ENCODE measurements at places on chromosomes 3 and 15.
A peak's percentile ranks its signal among the peaks of the same experiment; 100 is the strongest.

GRCh38 chr3:60176614-60177013 is 1074.6 kb downstream of the FHIT start:
- no peak for DNase-seq

DNA sequence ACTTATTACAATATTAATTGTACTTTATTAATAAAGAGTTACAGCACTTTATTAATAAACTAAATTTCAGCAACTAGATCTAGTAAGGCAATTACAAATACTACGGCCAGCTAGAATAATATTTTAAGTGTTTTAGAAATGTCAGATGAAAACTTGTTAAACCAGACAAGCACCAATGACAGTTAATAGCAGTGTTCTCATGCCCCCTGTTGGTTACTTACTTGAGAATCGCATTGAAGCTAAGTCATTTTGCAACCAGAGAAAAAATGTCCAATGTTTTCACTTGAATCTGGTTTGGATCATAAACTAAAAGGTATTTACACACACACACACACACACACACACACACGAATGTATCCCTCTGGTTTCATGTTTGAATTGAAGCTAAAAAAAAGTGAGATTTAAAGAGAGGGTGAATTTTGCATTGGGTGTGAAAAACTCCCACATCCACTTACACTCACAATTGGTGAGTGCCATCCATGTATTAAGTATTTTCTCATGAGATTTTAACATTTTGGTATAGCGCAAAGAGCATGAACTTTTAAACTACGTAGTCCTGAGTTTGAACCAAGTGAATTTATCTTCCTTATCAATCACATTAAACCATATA is 347.7 kb downstream of the ZBBX start:
- DNase-seq, result no peak

DNA sequence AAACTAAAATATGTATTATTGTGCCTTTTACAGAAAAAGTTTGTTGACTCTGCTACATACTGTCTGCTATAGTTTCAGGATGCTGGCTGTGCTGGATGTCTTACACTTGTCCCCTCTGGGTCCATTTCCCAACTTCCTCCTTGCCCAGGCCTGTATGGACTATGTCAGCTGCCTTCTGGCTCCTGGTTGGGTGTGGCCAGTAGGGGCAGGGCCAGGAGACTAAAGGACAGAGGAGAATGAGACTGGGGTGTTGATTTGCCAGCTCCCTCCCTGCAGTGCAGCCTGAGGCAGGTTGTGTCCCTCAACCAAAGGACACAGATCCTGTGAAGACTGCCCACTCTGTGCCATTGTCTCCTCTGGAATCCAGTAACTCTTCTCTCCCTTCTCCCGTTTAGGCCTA is 90.6 kb upstream of the UBE2E2 start:
- peak; percentile 58 for DNase-seq

GRCh38 chr3:134636406-134636805 is 14.4 kb downstream of the KY start:
- DNase-seq, result peak; percentile 38

DNA sequence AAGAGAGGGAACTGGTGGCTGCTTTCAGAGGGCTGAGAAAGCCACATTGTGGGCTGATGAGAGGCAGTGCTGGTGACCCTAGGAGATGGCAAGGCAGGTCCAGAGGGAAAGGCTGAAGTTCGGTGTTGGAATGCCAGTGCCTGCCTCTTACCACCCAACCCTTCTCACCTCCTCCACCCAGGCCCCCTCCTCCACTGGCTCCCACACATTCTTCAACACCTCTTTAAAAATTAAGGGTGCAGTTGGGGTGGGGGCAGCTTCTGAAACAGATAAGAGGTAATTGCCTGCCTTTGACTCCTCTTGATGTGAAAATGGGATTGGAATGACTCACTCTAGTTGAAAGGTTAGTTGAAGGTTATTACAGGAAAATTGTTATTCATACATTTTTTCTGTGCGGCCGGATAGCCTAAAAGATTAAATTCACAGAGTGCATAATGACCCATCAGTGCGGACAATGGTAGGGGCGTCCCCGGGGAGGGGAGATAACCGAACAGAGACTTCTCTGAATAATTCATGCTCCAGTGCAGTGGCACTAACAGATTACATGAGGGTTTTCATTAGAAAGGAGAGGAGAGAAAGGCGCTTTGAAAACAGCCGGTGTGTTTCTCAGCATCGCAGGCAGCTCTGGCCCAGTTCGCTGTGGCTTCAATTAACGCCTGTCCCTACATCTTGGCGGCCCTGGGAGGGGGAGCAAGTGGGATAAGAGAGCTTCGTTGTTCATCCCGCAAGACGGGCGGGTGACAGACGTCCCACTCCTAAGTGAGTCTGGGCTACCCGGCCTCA is 212.4 kb downstream of the TLE3 start:
- no peak for DNase-seq

DNA sequence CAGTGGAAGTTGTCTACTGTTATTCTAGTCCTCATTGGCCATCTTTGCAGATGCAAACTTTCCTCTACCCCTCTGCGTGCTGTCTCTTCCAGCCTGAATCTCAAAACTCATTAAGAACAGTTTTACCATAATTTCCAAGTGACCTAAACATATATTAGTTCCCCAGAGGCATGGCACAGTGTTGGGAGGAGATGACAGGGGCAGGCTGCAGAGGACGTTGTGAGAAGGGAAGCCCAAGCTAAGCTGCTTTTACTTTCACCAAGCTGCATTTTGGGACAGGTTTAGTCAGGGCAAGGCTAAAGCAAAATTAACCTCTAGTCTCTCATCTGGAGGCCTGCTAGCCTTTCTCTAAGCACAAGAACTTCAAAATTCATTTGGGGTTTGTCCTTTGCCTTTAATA is 318.6 kb upstream of the SATB1 start:
- no peak for DNase-seq

DNA sequence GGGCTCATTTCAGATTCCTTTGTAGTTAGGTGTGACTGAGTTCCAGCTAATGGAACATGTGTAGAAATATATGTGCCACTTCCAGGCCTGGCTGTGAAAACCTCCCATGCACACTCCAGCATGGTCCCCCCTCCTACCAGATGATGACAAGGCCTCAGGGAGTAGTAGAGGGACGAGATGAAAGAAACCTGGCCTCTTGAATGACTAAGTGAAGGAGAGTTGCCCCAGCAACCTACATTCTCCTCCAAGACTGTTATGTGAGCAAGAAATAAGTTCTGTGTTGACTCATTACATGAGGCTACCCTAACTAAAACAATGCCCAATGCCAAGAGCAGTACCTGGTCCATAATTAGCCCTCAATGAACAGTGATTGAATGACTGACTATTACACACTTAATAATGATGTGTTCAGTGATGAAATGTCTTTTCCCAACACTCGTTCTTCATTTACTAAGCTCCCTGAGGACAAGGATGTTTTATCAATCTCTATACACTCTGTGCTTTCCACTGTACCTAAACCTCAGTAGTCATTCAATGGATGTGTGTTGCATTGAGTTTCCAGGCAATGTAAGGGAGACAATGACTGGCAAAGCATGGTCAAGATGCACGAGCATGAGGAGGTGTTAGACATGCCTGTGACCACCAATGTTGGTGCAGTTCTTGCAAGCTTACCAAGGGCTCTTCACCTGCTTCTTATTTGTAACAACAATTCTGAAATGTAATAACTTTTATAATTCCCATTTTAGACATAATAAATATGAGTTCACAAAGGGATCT is 62.0 kb upstream of the BCL6 start:
- DNase-seq, result no peak

DNA sequence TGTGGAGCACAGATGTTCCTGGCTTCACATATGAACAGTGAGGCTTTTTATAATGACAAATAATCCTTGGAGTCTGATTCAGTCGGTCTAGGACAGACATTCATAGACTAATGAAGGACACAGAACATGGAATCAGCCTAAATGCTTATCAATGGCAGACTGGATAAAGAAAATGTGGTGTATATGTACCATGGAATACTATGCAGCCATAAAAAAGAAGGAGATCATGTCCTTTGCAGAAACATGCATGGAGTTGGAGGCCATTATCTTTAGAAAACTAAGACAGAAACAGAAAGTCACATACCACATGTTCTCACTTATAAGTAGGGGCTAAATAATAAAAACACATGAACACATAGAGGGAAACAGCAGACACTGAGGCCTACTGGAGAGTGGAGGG is 19.9 kb upstream of the LPP start:
- no peak for DNase-seq

GRCh38 chr3:46955801-46956259 is 20.7 kb downstream of the CCDC12 start:
- DNase-seq, result no peak

DNA sequence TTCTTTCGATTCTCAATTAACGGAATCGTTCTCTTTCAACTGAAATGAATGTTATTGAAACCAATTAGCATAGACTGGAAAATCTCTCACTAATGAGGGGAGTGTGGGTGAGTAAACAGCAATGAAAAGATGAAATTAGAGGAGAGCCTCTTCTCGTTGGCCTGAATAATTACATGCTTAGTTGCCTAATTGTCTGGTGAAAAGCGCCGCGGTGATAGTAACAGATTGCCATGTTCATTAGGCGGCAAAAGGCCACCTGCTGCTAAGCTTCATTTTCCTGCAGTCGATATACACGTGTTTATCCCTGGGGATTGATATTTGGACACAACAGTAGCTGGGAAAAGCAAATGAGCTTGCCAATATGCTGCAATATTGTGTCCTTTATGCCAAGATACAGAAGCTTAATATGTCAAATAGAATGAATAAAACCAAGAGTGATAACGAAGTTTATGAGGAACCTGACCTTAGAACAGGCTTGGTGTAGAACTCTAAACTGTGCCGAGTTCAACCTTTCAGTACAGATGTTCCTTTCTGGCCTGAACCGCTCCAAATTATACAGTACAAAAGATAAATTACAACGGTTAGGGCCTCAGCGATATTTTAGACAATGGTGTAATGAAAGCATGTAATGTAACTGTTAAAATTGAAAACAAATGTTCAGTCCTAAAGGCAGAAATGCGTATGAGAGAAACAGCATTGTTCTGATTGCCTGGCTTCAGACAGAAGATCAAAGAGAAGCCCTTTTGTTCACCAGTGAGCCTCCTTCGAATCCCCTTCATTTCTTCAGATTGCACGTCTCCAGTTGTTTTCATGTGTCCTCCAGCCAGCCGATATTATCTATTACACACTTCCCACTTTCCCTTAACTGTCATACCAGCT is 185.2 kb downstream of the SHOX2 start:
- no peak for DNase-seq

DNA sequence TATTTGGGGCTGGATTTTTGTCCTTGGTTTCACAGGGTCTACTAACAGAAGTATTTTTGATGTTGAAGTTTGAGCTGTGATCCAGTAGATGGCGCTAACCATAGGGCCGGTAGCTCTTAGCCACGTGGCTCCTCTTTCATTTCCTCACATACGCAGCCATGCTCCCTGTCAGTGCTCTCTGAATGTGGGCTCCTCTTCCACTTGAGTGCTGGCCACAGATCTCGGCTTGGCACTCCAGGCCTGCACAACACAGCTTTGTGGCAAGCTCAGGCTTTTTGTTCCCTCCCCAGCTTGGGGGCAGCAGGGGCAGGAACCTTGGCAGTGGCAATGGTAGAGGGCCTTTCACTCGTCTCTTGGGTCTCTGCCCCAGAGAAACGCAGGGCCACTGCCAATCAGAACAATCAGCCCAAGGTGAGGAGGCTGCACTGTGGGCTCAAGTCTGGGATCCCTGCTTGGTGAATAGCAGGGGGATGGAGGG is 18.6 kb upstream of the DNAAF4 start:
- peak; percentile 60 for DNase-seq

- DNase-seq, result no peak
These were observed 17.9 kb upstream of the COPG1 start for GRCh38 chr3:129231331-129232119.

DNA sequence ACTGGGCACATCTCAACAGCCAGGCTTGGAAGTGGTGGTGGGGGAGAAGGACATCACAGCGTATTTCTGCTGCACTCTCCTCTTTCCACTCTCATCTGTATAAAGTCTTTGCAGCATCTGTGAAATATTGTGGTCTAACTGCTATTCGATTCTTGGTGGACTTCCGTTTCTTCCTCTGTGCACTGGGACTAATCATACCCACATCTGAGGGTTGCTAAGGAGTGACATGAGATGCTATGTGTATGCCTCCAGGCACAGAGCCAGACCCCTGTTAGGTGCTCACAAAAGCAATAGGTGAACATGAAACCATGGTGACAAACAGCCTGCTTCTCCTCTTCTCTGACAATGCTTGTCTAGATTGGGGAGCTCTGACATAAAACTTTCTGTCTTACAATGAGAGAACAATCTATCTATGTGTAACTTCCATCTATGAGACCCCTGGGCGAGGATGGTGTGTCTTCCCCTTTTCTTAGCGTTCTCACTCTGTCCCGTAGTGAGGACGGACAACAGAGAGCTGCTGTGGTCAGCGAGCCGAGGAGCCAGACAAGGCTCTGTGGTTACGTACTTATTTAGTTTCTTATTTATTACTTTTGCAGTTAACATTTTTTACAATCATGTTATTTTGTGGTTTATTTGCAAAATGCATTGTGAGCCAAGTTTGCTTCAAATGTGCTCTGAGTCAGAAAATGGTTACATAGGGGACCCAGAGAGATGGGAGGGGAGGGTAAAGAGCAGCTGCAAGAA is 196.7 kb upstream of the TPRG1 start:
- no peak for DNase-seq

GRCh38 chr3:41430391-41430790 is 231.1 kb downstream of the CTNNB1 start:
- no peak for DNase-seq

DNA sequence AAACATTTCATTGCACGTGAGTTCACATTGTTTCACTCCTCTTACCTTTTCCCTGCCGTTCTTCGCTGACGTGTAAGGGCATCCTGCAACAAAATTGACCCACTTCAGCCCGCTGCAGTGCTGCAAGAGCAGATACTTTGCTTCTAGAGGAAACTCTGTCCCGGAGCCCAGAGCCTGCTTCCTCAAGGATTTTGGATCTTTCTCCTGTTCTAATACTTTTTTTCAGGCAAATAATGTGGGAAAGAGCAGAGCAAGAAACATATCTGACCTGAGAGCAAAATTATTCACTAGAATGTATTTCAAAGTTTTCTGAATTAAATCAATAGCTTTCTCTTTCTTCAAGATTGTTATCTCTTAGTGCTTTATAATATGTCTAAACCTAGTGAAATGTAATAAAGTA is 303.9 kb downstream of the AGBL1 start:
- no peak for DNase-seq

DNA sequence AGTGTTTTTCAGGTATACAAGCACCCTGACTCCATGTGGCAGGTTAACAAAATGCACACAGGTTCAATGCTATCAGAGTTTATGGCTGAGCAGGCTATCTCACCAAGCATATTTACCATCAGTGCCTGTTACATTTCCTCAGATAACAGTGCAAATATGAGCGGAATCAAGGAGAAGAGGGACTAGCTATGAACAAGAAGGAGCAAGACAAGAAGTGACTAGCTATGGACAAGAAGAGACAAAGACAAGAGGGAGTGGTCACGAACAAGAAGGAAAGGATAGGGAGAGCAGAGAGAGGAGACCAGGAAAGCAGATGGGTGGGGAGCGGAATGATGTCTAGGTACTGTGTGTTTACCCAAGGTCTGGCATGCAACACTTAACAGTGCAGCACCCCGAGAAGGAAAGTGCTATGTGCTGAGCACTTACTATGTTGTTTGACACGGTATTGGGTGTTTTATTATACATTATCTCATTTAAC is 8.6 kb downstream of the ILDR1 start:
- no peak for DNase-seq

GRCh38 chr3:179174316-179174715 is 26.2 kb downstream of the PIK3CA start:
- DNase-seq, result no peak

- DNase-seq, result peak; percentile 37
These were observed 212.3 kb downstream of the RPLP1 start for GRCh38 chr15:69664572-69665571.

- DNase-seq, result no peak
These were observed 6.0 kb upstream of the BFSP2 start for GRCh38 chr3:133393691-133394474.

- no peak for DNase-seq
These were observed 63.9 kb downstream of the ADCY5 start for GRCh38 chr3:123385001-123385401.
